Activated CD4-positive, alpha-beta T cell treated with anti-CD3 and anti-CD28 coated beads, Interleukin-10, Interleukin-2, amounts not matched to agents 100 ng/mL and 50 ng/mL, durations not matched to agents 16 hours and 8 hours (primary cell): ENCODE measurements at places on chromosomes 4 and X.

DNA sequence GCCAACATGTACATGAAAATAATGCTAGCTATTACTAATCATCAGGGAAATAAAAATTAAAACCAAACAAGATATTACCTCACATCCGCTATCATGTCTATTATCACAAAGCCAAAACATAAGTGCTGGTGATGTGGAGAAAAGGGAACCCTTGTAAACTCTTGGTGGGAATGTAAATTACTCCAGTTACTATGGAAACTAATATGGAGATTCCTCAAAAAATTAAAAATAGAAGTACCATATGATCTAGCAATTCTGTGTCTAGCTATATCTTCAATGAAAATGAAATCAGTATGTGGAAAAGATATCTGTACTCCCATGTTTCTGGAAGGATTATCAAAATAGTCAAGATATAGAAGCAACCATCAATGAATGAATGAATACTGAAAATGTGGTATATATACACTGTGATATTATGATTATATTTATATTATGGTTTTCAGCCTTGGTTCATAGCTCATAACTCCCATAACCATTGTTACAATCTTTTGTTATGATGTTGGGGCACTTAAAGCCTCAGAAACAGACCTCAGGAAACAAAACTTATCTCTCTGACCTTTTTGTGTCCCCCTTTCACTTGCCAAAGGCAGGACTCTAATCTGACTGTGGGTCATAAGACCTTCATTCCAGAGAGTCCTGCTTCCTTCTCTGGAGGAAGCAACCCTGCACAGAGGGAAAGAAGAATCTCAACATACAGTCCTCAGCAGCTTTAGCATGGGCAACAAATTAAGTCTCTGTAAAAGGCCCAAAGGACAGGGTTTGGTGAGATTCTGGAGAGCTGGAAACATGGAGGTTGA lies 933.2 kb downstream of the ADGRL3 start:
- DNase-seq, result no peak

- DNase-seq, result no peak
Measured at GRCh38 chrX:129876771-129877305, 29.1 kb upstream of the UTP14A start.

DNA sequence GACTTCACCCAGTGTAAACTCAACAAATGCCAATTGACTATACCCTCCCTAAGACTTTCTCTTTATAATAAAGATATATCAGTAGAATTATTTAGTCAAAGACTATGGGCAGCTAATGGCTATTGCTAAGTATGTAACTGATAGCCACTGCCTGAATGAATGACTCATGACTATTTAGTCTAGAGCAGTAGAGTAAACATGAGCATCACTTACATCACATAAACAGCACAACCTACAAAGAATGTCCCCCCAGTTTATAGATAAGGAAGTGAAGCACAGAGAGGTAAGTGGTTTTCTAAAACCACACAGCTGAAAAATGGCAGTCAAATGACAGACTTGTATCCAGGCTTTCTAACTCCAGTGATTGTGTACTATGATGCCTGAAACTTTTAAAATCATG lies 507.0 kb downstream of the PPARGC1A start:
- DNase-seq, result no peak

- DNase-seq, result no peak
Measured at GRCh38 chr4:5206016-5206790, 154.9 kb downstream of the STK32B start.

DNA sequence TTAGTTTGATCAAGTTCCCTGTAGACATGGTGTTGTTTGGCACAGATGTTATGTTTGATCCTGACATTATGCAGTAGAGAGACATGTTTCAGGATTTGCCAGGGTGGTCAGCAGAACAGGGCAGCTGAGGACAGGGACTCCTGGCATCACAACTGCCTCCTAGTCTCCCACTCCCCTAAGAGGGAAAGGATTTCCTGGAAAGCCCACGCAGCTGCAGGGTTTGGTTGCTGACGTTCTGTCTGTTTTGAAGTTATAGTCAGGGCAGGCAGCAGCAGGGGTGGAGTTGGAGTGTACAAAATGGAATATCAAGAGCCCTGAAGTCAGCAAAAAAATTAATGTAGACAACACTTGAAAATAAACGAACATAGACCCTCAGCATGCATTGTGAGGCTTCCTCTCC lies 125.4 kb downstream of the CPE start:
- DNase-seq, result no peak

DNA sequence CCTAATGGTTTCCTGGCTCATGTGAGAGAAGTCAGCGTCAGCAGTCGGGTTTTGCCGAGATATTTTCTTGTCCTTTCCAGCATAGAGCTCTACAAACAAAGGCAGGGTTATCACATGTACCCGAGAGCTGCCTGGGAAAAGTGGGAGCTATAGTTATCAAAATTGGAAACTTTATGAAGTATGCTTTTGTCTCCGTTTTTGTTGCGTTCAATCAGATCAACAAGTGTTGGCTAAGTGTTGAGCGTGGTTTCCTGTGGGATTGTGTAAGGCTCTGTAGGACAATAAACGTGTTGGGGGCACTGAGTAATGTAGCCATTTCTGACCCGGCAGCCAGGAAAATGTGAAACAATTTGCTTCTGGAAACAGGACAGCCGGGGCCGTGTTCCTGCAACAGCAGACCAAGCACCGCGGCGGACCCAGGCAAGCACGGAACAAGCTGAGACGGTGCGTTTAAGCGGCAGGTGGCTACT lies at the start of gene BMX:
TSS of gene BMX (plus strand) at position 311 of the 470 bp plus-strand sequence. CDS start 7,547 bp downstream, outside the sequence.
- DNase-seq, result no peak

GRCh38 chr4:121980643-121981042 lies 28.8 kb upstream of the TRPC3 start:
- DNase-seq, result no peak

- no peak for DNase-seq
Measured at GRCh38 chr4:143654571-143654970, 45.9 kb downstream of the FREM3 start.

- peak; percentile 30 for DNase-seq
Measured at GRCh38 chr4:38582889-38583470, 81.0 kb upstream of the KLF3 start.

GRCh38 chr4:85675076-85676049 lies 200.4 kb downstream of the ARHGAP24 start:
- DNase-seq, result no peak

DNA sequence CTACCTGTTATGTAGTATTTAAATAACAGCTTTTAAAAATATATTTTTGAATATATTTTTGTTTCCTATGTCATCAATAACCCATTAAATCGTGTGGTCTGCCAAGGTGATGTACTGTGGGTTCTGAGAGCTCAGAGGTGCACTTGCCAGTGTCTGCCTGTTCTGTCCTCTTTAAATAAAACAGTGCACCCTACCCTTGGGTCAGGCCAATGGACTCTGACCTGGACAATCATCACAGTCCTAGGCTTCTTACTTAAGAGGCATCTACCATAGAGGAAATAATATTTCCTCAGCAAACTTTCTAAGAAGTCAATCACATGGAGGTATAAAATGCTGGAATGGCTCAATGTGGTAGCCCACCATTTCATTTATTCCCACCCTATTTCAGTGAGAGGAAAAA lies 26.0 kb upstream of the LHFPL1 start:
- DNase-seq, result no peak

DNA sequence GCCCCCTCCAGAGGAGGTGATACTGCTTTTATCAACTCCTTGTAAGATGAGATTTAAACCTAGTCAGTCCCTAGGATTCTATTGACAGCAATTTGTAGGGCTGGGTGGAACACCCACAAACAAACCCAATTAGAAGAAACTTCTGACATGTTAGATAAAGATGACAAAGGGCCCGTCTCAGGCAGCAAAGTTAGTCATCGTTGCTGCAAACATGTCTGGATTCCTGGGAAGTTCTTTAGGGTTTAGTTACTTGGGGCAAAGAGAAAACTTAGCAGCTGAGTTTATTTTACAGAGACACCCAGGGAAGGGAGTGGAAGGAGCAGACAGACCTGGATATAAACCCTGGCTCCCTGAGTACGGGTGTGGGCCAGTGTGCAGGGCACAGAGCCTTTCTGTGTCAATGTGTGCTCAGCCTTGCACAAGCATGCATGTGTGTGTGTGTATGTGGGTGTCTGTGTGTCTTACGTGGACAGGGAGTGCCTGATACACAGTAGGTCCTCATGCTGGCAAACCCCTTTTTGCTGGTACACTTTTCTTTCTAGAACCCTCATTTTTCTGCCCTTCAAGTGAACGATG lies 130.0 kb upstream of the STX18 start:
- DNase-seq, result no peak

DNA sequence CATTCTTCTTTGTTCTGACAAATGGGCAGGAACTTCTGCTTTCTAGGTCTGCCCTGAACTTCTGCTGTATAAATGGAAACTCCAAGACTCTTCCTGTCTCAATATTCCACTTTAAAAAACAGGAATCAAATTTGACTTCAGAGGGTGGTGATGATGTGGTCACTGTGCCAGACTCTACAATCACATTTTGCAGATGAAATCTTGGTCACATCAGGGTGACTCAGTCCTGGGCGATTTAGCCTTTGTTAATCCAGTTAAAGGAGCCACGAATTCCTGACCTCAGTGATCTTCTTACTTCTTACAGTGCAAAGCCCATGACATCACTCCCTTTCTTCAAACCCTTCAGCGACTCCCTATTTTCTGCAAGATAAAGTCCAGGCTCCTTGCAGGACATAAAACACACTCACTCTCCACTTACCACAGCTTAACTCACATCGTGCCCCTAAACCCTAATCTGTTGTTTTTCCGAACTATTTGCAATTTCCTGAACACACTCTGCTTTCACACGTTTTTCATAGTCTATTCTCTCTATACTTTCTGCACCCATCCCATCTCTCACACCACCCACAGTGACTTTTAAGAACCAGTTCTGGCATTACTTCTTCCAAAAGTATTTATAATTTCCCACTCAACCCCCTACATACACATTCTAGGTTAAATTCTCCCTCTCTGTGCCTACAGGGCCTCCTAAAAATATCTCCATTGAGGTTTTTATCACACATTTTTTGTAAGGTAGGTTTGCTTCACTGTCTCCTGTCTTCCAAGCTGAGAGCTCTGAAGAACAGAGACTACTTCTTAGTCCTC lies 11.1 kb downstream of the GASK1B start:
- no peak for DNase-seq

DNA sequence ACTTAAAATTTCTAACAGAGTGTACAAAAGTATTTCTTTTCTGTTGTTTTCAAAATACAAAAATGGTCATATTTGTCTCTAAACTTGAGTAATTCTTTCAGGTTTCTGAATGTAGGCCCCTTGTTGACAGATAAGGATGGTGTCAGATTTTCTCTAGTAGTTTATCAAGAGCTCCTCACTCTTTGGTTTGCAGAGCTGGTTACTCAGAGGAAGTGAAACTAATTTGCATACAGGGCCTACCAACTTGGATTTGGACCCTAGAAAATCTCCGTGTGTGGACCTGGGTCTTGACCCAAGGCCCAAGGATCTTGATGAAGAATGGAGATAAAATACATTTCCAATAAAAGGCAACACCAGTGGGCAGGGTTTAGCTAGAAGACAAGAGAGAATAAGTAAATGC lies 433 bp upstream of the ADH6 start:
- no peak for DNase-seq

GRCh38 chr4:40630335-40631021 lies 814 bp upstream of the RBM47 start:
- no peak for DNase-seq

DNA sequence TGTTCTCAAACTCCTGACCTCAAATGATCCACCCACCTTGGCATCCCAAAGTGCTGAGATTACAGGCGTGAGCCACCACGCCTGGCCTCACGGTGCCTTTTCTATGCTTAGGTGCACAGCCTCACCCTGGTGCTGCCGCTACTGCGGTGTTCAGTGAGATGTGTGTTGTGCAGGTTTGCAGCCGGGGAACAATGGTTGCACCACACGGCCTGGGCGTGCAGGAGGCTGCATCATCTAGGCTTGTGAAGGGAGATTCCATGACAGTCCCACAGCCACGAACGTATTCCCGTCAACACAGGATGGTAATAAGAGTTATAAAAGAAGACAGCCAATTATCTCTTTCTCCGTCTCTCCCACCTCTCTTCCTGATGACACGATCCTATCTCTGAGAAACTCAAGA lies 22.0 kb downstream of the CPLX1 start:
- no peak for DNase-seq

- DNase-seq, result peak; percentile 59
Measured at GRCh38 chr4:68175562-68176155, 46.0 kb upstream of the TMPRSS11F start.

DNA sequence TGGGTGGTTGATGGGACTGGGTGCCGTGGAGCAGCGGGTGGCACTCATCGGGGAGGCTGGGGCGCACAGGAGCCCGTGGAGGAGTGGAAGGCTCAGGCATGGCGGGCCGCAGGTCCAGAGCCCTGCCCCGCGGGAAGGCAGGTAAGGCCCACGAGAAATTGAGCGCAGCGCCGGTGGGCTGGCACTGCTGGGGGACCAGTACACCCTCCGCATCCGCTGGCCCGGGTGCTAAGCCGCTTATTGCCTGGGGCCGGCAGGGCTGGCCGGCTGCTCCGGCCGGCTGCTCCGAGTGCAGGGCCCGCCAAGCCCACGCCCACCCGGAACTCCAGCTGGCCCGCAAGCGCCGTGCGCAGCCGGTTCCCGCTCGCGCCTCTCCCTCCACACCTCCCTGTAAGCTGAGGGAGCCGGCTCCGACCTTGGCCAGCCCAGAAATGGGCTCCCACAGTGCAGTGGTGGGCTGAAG lies 85.1 kb upstream of the FAT4 start:
- DNase-seq, result no peak

DNA sequence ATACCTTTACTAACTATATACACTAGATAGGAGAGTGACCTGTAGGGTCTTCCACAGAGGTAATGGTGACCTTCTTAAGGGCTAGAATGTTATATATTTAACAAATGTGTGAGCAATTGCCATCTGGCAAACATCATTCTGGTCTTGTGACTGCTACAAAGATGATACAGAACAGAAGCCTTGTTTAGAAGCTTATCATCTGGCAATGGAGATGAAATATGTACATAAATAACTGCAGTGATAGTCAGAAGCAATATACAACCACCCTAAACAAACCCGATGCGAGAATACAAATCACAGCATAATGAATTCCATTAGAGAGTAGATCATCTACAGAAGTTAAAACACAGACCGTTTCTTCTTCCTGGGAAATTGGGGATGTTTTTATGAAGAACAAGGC lies 952.7 kb upstream of the SLIT2 start:
- no peak for DNase-seq

- DNase-seq, result no peak
Measured at GRCh38 chrX:8960957-8961468, 72.9 kb downstream of the FAM9B start.

GRCh38 chr4:5368426-5368825 lies 317.1 kb downstream of the STK32B start:
- DNase-seq, result no peak

GRCh38 chrX:10017872-10018271 lies 50.7 kb downstream of the CLDN34 start:
- no peak for DNase-seq
